ENCODE measurements at places on chromosomes 3 and 15.

GRCh38 chr15:25422021-25422420 lies 16.8 kb downstream of the UBE3A start:
- DNase-seq: no peak

GRCh38 chr3:40382617-40382979 lies 4.4 kb upstream of the ENTPD3 start:
- no peak for DNase-seq

- DNase-seq: peak; percentile 5
Measured at GRCh38 chr15:99416191-99417188, 149.3 kb upstream of the MEF2A start.

- DNase-seq: peak; percentile 47
Measured at GRCh38 chr3:129224984-129225393, 24.4 kb upstream of the COPG1 start.
